ENCODE measurements at places on chromosomes 2 and 18.

- no peak for DNase-seq
These were observed 23.2 kb upstream of the SLC20A1 start for GRCh38 chr2:112622528-112622849.

GRCh38 chr2:232444409-232445148, 11.4 kb upstream of the ALPI start:
- DNase-seq, result no peak

GRCh38 chr2:169291517-169291916, 70.8 kb downstream of the LRP2 start:
- DNase-seq, result no peak

DNA sequence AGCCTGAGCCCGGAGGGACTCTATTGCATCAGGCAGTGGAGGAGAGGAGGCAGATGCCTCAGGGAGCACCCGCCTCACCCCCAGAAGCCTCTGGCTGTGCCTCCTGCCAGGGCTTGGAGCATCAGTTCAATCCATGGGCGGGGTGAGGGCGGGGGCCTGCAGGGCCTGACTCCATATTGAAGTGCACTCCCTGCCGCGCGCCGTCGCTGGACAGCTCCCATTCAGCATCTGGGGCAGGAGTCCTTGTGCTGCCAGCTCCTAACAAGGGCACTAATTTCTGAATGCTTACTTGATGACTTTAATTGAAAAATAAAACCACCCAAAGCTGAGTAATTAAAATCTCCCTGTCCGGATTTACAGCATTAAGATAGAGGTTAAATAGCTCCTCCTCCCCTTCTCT, 23.8 kb downstream of the C1QL2 start:
- DNase-seq, result no peak

GRCh38 chr2:37389989-37390765, 45.7 kb downstream of the QPCT start:
- no peak for DNase-seq

DNA sequence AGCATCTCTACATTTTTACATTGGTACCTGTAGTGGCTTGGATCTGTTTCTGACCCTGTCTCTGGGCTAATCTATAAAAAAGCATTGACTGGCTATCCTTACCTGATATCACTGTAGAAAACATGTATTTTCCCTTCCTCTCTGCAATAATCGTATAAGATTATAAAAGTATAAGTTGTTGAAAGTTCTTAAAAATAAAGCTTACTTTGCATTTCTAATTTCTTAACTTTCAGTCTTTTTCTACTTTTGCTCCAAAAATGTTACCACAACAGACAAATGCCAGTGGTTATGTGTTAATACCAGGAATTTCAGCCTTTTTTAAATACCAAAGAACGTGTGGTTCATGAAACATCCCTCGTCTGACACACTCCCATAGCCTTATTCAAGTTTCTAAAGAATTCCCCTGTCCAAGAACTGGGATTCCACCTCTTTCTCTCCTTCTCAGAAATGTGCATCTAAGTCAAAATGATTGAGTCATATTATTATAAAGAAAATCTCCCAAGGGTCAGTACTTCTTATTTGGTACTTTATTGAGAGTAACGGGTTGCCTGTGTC, 28.5 kb upstream of the ACKR3 start:
- DNase-seq, result no peak

DNA sequence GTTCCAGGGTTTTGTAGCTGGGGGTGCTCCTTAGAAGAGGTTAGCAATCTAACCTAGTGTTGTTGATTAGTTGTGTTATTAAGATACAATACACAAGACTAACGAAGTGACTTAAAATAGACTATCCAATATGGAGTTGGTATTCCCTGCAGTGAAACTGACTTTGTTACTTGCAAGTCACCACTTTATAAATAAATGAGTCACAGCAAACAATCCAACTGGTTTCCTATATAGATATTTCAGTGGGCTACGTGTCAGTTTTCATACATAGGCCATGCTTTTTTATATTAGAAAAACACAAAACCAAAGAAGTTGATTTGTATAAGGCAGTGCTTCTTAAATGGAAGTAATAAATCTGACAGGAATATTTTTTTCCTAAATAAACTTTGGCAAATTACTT, 274.0 kb downstream of the CAMKMT start:
- DNase-seq, result no peak

- no peak for DNase-seq
These were observed 424.0 kb downstream of the ARHGAP15 start for GRCh38 chr2:143553261-143553660.

DNA sequence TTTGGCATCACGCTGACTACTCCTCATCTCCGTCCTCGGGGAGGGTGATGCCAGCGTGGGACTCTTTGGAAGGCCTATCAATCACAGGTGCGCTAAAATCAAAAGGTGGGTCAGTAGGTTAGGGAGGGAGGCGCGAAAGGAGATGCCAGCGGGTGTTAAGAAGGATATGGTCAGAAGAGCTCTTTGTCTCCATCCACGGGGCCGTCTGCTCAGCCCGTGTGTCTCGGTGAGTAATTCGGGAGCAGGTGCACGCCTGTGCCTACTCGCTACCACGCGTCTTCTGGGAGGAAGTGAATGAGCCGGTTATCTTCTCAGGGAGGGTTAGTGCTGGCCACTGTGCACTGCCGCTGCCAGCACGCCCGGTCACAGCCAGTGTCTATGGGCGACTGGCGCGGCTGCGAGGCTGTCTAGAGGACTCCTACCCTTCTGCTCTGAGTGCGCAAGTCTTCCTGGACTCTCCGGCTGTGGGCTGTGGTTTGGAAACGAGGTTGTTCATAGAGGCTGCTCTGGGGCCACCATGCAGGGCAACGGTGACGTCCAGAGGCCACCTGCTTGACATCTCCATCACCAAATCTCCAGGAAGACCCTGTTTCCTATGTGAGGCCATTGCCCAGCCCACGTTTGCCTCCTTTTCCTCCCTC, 153.4 kb downstream of the MBP start:
- no peak for DNase-seq

DNA sequence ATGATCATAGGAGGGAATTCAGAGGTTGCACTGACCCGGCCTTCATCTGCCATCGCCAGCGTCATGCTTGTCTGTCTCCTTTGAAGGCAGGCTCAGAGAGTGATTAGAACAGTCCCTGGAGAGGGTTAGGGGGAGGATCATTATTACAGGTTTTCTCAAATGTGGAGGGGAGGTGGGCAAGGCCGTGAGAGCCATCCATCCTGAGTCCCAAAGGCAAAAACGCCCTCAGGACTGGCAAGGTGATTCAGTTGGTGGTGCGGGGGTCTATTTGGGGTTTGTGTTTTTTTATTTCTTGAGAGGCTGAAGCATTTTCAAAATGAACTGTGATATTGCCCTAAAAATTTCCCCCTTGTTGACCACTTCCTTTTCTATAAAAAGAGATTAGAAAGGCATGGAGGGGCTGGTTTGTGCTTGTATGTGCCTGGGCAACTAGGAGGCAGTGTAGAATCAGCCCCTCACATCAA, 39.3 kb upstream of the GYPC start:
- no peak for DNase-seq

DNA sequence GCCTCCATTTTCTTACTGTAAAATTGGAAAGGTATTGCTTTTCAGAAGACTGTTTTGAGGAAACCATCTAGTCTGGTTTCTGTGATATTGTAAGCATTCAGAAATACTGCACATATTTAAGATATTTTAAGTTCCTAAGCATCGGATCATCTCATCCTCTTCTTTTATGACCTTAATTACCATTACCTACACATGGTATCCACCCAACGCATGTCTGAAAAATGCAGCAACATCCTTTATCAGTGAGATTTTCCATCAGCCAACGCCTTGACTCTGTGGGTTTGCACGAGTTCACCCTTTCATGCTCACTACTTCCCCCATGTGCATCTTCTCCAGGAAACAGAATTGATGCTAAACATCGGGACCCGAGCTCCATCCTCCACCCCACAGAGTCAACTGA, 84.3 kb downstream of the COL4A4 start:
- DNase-seq, result no peak

DNA sequence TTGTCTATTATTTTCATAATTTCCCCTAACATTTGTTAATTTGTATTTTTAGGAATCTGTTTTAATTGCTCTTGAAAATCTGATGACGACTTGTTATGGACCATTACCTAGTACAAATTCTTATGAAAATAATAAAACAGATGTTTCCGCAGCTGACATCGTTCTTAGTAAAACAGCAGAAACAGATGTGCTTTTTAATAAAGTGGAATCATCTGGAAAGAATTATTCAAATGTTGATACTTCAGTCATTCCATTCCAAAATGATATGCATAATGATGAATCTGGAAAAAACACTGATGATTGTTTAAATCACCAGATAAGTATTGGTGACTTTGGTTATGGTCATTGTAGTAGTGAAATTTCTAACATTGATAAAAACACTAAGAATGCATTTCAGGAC, 69.9 kb downstream of the PMS1 start:
- DNase-seq, result no peak

DNA sequence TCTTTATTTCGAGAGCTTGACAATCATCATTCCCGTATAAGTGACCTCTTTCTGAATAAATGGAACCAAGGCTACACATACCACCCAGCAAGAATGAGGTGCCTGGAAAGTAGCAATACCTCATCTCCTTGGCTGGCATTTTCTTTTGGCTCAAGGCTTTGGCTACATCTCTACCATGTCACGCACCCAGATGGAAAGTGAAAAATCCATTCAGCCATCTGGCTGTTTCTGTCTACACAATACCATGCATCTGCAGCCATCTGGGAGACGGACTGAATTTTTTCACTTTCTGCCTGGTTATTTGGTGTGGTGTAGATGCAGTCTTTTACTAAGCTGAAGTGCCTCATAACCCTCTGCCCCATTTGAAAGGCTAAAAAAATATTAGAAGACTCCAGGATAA, 566.9 kb downstream of the BCL11A start:
- no peak for DNase-seq

- no peak for DNase-seq
These were observed 39.1 kb downstream of the CYRIA start for GRCh38 chr2:16626497-16626896.

GRCh38 chr2:219571311-219572236, at the start of gene OBSL1:
Gene OBSL1 (minus strand): TSS chr2:219571539. CDS start chr2:219571232, 307 bp downstream.
- no peak for DNase-seq

GRCh38 chr2:240520974-240521350, 36.8 kb downstream of the ANKMY1 start:
- no peak for DNase-seq

DNA sequence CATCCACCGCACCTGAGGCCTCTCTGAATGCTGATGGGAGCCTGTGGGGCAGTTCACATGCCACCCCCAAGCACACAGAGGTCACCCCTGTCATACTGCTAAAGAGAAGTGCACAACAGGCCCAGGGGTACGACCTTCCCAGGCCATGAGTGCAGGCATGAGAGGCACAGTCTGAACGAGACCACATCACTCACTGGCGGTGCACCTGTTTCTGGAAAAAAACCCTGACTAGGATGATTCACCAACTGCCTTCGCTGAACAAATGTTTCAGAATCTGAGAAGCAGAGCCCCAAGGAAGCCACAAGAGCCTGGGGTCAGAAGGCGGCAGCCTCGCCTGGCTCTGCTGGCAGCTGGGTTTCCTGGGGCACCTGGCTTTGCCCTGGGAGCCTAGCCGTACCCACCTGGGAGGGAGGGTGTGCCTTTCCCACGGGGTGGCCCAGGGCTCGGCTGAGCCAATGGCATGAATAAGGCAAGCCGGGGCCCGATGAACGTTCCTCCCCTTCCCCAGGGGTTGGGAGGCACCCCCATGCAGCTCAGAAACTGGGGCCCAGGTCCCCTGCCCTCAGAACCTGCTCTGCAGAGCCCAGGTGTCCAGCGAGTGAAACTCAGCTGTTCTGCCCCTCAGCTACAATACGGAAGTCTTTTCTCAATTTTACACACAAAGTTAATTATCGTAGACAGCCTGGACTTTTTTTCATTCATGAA, 73.8 kb downstream of the HDAC4 start:
- DNase-seq, result no peak

DNA sequence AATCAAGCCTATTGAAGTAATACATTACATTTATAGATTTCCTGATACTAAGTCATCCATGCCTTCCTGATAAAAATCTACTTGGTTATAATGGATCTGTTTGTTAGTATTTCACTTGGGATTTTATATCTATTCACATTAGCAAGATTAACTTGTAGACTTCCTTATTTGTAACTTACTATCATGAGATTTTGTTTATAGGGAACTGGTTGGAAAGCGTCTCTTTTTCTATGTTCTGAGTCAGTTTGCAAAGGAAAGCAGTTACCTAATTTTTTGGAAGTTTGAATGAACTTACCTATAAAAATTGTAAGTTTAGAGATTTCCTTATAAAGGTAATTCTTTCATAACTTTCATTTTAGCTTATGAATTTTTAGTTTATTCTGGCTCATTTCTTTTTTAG, 141.4 kb downstream of the SMAD7 start:
- no peak for DNase-seq

GRCh38 chr18:59083136-59083818, 56.4 kb upstream of the SEC11C start:
- DNase-seq, result no peak

GRCh38 chr2:36549165-36549574, 48.8 kb downstream of the FEZ2 start:
- DNase-seq, result no peak

DNA sequence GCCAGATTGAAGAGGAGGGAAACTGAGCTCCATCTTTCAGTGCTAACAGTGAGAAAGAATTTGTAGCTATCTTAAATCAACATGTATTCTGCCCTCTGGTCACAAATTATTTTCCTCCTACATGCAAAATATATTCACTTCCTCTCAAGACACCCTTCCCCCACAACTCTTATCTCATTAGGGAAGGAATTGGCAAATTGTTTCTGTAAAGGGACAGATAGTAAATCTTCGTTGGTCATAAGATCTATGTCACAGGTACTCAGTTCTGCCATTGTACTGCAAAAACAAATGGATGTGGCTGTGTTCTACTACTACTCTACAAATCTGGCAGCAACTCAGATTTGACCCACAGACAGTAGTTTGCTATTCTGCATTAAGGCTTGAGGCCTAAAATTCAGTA, 53.0 kb upstream of the CYP20A1 start:
- DNase-seq, result no peak

DNA sequence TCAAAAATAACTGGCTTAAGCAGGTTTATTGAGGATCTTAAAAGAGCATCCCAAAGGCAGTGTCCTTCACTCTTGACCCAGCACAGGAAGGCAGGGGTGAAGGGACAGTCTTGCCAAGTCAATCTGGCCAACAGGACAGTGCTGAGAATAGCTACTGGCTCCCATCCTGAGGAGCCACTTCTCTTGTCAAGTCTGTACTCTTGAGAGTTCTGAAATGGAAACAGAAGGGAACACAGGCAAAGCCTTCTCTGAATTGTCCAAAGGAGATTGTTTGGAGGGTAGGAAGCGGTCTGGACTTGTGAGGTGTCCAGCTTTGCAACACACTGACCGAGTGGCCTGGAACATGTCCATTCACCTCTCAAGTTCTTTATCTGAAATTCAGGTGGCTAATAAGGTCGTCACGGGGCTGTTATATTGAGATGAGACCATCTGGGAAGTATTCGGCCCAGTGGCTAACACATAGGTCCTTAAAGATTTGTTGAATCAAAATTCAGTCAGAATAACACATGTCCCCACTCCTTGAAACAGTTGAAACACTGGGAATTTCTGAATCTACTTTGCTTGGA, 99.5 kb upstream of the FHL2 start:
- DNase-seq, result no peak

All from NCI-H187 treated with DMSO at 0.1 percent for 48 hours (cell line).